ENCODE measurements at places on chromosomes 7 and 10.

- DNase-seq: peak; percentile 38
Measured at GRCh38 chr7:74217455-74218342, 7.9 kb downstream of the LAT2 start.

DNA sequence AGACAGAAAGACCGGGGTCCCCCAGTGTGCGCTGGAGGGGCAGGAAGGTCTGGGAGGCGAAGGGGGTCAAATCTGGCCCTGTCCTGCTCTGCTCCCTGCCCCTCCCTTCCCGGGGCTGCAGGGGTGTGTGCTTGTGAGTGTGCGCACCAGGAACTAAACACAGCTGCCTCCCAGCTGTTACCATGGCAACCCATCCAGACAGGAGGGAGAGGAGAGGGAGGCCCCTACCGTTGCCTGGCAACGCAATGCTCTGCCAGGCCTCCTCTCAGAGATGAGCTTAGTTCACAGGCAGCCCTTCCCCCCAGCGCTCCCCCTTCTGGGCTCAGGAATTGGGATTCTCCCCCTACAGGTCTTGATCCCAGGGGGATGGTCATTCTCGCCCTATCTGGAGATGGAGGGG lies 6.1 kb downstream of the NYAP1 start:
- peak; percentile 93 for DNase-seq

DNA sequence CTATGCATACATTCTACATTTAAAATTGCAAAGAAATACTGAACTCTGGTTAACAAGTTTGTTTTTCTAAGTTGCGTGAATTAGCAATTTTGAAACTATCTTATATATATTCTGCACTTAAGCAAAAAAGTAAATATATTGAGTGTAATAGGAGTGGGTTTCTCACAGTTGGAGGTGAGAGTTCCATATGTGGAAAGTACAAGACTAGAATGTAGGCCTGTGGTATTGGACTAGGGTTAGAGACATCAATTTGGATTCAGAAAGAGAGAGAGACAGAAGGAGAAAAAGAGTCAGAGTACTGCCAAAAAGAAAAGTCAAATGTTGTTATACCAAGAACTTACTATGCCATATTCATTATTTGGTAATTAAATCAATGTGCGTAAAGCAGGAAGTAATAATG lies 47.3 kb upstream of the ITGB8 start:
- no peak for DNase-seq

DNA sequence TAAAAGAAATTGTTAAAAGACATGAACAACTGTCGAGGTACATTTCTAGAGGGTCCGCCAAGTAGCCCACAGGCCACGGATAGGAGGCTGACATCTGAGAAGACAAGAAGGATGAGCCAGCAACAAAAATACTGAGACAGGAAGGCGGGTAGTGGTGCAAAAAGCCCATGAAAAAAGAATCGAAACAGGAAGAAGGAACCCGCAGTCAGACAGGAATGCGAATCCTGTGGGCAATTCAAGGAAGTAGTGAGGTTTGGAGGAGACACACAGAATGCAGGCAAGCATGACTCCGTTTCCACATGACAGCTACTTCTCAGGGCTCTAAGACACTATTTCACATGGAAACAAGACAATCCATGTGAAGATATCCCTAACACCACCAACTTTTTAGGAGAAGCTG lies 125.2 kb downstream of the DOCK4 start:
- peak; percentile 19 for DNase-seq

DNA sequence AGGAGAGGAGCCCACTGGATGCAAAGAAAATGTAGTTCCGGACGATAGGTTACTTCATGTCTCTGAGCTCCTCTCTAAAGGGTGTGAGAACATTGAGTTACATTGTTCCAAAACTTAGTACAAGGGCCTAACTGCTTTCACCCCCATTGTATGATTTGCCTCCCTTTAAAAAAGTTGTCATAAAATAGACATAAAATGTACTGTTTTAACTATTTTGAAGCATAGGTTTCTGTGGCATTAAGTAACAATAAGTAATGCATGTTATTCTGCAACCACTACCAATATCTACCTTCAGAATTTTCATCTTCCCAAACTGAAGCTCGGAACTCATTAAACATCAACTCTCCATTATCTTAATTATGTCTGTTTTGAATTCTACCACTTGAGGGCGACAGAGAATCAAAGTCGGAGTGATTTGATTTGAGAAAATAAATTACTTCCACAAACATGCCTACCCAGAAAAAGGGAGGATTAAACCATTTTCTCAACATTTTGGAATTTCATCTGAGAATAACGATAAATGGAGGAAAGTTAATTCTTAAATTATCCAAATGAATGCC lies 2.7 kb downstream of the IGFBP1 start:
- DNase-seq: peak; percentile 56

- DNase-seq: no peak
Measured at GRCh38 chr10:10094691-10095090, 923.0 kb upstream of the CELF2 start.

DNA sequence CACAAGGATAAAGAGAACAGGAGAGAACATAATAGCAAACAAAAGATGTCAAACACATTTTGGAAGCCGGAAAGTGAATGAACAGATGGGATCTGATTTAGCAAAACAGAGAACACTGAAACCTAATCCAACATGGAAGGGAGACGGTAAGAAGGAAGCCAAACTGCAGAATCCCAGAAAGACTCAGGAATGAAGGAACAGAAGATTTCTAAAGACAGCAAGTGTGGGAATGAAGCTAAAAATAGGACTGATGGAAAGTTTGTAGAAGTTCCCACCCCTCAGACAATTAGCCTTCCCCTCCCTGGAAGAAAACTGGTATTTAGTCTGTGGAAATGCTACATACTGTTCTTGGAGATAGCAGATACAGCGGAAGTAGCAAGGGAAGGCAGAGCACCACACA lies 40.8 kb downstream of the SLC16A12 start:
- DNase-seq: no peak

DNA sequence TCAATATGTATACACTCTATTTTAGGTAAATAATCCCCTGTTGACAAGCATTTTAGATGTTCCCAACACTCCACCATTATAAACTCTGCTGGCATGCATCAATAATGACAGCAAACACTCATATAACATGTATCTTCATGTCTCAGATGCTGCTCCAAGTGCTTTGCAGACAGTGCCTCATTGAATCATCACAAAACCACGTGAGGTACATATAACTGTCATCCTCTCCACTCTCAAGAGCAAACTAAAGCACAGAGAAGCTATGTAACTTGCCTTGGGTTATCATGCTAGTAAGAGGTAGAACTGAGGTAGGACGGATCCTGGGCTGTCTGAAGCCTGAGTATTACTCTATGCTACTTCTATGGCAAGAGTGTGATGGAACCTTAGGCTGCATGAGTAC lies 72.5 kb upstream of the GSDME start:
- no peak for DNase-seq

DNA sequence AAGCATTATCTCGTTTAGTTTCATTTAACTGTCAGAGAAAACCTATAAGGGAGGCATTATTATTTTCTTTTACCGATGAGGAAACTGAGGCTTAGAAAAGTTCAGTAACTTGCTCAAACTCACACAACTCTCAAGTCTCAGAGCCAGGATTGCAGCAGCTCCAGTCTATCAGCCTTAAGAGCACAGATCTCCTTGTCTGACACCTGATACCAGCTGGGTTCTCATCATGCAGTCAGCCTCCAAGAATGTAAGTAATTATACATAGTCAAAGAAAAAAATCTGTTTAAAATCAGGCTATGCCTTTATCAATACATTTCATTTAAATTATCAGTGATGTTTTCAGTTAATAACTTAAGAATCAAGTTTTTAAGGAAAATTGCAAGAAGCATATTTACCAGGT lies 236.6 kb upstream of the TCF7L2 start:
- DNase-seq: no peak

DNA sequence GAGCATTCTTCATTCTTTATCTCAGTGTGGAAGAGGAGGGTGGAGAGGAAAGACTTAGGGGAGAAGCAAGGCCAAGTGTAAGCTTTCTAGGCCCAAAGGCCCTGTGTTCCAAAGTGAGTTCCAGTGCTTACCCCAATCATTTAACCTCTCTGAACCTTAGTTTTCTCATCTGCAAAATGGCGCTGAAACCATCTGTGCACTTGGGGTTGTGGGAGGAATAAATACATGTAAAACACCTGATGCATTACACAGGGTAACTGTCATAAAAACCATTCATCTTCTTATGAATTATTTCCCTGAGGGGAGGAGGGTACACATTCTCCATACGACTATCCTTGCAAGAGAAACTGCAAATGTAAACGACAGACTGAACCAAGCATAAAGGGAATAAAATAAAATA lies 19.0 kb downstream of the PIK3AP1 start:
- DNase-seq: no peak

- peak; percentile 62 for DNase-seq
Measured at GRCh38 chr7:77570330-77571011, 33.4 kb downstream of the PTPN12 start.

DNA sequence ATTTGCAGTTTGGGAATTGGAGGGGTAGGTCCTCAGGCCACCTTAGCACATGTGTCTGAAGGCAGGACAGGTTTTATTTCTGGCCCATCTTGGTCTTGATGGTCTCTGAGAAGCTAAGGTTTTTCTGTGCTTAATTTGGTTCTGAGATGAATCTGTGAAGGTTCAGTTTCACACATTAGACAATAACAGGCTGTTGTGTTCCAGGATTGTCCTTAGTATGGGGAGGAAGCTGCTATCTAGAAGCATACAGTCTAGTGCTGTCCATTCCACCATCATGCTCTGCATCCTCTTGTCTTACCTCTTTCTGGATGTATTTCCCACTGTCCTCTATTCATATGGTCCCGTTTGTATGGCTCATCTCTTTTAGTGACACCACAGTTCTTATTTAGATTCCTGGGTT lies 7.1 kb downstream of the UBE2D1 start:
- DNase-seq: no peak

DNA sequence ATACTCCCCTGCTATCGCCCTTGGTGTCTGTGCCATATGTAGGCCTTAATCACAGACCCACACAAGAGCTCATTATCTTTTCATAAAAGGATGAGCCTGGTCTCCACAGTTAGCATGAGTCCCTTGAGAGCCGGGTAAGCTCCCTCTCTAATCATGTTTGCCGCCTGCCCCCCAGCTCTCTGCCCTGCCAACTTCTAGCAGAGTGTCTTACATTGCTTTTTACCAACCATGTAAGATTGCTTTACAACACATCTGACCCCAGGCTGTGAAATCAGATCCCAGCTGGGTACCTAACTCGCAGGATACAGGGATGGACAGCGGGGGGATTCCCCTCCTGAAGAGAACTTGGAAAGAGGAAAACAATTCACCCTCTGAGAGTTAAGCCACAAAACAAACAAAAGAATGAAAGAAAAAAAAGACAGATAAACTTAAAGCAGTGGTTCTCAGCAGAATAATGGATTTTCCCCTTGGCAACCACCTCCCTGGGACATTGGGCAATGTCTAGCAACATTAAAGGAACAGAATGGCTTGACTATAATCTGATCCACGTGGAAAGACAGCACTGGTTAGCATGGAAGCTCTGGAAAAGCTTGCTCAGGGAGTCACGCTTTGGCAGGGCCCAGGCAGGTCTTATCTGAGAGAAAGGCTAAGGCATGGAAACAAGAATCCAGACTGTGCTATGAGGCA lies 39.4 kb upstream of the ATOH7 start:
- DNase-seq: no peak

- DNase-seq: no peak
Measured at GRCh38 chr10:8056871-8057331, 2.4 kb downstream of the GATA3 start.

GRCh38 chr10:94052866-94053791 lies 59.4 kb downstream of the PLCE1 start:
- no peak for DNase-seq

- DNase-seq: no peak
Measured at GRCh38 chr10:120943542-120943941, 92.4 kb downstream of the WDR11 start.

DNA sequence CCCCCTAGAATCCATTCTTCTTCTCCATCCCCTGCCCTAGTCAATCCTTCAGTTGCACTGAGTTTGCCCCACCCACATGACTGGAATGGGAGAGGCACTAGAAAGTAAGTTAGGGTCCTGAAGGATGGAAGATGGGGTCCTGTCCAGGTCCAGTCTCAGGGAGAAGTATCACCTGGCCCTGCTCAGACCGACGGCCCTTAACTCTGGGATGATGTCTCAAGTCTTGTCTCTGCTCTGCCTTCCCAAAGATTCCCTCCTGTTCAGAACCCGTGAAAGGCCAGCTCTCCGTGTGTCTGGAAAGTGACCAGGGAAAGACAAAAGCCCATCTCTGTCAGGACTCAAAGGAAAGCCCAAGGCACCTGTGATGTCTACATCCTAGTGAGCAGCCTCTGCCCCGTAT lies 88.8 kb downstream of the OAT start:
- no peak for DNase-seq

GRCh38 chr7:93147363-93147762 lies 822 bp downstream of the SAMD9L start:
- DNase-seq: no peak

- DNase-seq: no peak
Measured at GRCh38 chr7:114214466-114214865, 200.1 kb upstream of the FOXP2 start.

DNA sequence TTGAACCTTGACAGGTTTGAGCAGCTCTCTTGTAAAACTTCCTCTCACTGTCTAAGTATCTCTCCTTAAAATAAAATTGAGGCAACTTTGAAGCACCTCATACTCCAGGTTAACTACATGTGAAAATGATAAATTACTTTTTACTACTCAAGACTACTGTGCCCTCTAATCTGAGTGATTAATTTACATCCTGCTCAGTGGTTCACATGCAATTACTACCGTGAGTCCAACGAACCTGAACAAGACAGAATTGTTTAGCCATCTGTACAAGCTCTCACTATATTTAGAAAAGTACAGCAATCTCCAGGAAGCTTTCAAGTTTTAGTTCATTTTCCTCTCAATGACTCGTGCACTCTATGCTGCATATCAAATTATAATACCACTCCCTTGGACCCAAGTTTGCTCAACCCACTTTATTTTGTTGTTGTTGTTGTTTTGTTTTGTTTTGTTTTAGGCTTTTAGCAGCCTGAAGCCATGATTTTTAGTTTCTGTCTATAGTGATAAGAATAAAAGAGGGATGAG lies 21.2 kb downstream of the PDE1C start:
- DNase-seq: no peak

DNA sequence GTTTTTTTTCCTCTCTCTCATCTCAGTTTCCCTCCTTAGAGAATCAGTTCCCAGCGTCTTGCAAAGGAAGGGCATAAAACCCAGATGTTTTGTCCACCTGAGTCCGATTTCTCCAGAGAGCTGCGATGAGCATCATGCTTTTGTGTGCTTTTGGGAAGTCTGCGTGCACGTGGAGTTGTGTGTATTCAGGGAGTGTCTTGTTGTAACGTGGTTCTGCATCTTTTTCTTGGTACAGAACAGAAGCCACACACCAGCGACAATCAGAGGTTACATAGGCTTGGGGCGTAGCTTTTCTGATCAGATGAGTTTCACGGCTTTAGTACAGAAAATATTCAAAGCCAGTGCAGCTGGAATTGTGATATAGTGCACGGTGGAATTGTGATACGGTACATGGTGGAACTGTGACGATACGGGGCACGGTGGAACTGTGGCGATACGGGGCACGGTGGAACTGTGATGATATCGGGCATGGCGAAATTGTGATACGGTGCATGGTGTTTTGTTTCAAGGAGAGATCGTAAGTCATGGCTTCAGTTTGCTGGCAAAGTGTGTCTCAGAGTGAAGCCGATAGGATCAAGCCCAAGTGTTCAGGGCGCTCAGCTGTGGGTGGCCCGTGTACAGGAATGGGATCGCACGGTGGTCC lies 32.8 kb downstream of the FOXK1 start:
- no peak for DNase-seq

- DNase-seq: peak; percentile 32
Measured at GRCh38 chr10:63573068-63573697, 52.0 kb downstream of the REEP3 start.

GRCh38 chr7:70408477-70408876 lies 723.5 kb upstream of the GALNT17 start:
- DNase-seq: no peak

GRCh38 chr10:98924526-98924925 lies 311.1 kb downstream of the HPSE2 start:
- no peak for DNase-seq
